Large intestine (tissue), 12 donors: ENCODE measurements at places on chromosomes 3 and 15.
A peak's percentile ranks its signal among the peaks of the same experiment; 100 is the strongest.

GRCh38 chr3:10753964-10754363 lies 62.1 kb upstream of the SLC6A11 start:
- H3K36me3 ChIP-seq = no peaks in the 10 kb centered on the region
- H3K27ac ChIP-seq = no peak overlapping the region
- H3K4me1 ChIP-seq = no peaks in the 10 kb centered on the region
- H3K4me3 ChIP-seq = no peak overlapping the region
- DNase-seq = peak; percentile 16

DNA sequence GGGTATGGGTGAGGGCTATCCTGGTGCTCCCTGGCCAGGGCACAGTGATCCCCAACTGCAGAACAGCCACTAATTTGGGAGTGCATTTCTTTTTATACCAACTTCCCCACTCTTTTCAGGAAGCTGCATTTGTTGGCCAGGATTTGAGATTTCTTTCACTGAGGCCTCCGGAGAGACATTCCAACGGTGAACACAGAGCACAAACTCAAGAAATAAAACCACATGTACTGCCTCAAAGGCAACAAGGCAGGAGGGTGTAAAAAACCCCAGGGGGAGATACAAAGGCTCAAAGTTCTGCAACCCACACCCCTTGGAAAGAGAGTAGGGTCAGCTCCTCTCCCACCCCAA lies 65.3 kb downstream of the CPN2 start:
- H3K4me3 ChIP-seq = no peak overlapping the region
- H3K4me1 ChIP-seq = peaks cover 3% of the 10 kb centered on the region
- H3K27me3 ChIP-seq = peaks cover 2% of the 10 kb centered on the region
- no peak for DNase-seq
- no peaks in the 10 kb centered on the region for H3K36me3 ChIP-seq

GRCh38 chr15:63454503-63455211 lies 49.7 kb upstream of the USP3 start:
- no peak for DNase-seq
- H3K4me1 ChIP-seq = peaks cover 7% of the 10 kb centered on the region
- H3K4me3 ChIP-seq = no peak overlapping the region
- H3K27me3 ChIP-seq = no peaks in the 10 kb centered on the region

- peaks cover 2% of the 10 kb centered on the region for H3K27me3 ChIP-seq
- H3K4me1 ChIP-seq = no peaks in the 10 kb centered on the region
- H3K27ac ChIP-seq = no peak overlapping the region
Measured at GRCh38 chr3:135491491-135492205, 473.9 kb upstream of the PPP2R3A start.

- no peaks in the 10 kb centered on the region for H3K4me1 ChIP-seq
- H3K27me3 ChIP-seq = no peaks in the 10 kb centered on the region
- DNase-seq = no peak
- no peak overlapping the region for H3K4me3 ChIP-seq
Measured at GRCh38 chr3:17820704-17821103, 78.3 kb upstream of the TBC1D5 start.
